Tibial artery (tissue), 4 donors: ENCODE measurements at places on chromosomes 4 and X.

DNA sequence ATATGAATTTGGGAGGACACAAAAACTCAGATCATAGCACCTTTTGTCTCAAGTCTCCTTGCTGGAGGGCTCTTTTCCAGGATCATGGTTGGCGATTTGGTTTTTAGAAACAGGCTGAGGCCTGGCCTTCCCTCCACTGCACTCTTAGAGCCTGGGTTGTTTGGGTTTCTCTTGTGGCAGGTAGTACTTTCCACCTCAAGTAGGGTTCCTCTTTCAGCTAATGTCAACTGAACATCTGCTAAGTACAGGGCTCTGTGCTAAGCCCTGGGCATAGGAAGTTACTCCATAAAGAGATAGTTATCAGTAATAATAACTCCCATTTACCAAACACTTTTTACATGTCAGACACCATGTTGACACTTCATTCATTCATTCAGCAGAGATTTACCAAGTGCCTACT lies 28.2 kb upstream of the APLN start:
- H3K27me3 ChIP-seq = no peaks in the 10 kb centered on the region
- no peaks in the 10 kb centered on the region for H3K4me1 ChIP-seq
- no peak for DNase-seq
- H3K4me3 ChIP-seq = no peak overlapping the region

GRCh38 chr4:85659610-85660218 lies 184.8 kb downstream of the ARHGAP24 start:
- no peak for DNase-seq
- no peaks in the 10 kb centered on the region for H3K27me3 ChIP-seq
- H3K27ac ChIP-seq = no peak overlapping the region

GRCh38 chrX:5965406-5965805 lies 263.3 kb downstream of the NLGN4X start:
- H3K27ac ChIP-seq = no peak overlapping the region
- H3K36me3 ChIP-seq = no peaks in the 10 kb centered on the region
- no peak for DNase-seq
- H3K27me3 ChIP-seq = no peaks in the 10 kb centered on the region
- H3K4me3 ChIP-seq = no peak overlapping the region

- no peak overlapping the region for H3K4me3 ChIP-seq
- H3K27me3 ChIP-seq = no peaks in the 10 kb centered on the region
- no peaks in the 10 kb centered on the region for H3K4me1 ChIP-seq
These were observed 105.5 kb downstream of the HDAC8 start for GRCh38 chrX:72467135-72467534.

- no peaks in the 10 kb centered on the region for H3K36me3 ChIP-seq
- H3K4me3 ChIP-seq = no peak overlapping the region
- DNase-seq = no peak
- no peaks in the 10 kb centered on the region for H3K27me3 ChIP-seq
- no peaks in the 10 kb centered on the region for H3K4me1 ChIP-seq
- H3K27ac ChIP-seq = no peak overlapping the region
These were observed 65.0 kb downstream of the PHEX start for GRCh38 chrX:22097012-22097694.

GRCh38 chr4:127822430-127822829 lies 40.3 kb downstream of the HSPA4L start:
- no peak overlapping the region for H3K27ac ChIP-seq
- H3K36me3 ChIP-seq = peaks cover 15% of the 10 kb centered on the region
- no peaks in the 10 kb centered on the region for H3K27me3 ChIP-seq
- no peaks in the 10 kb centered on the region for H3K4me1 ChIP-seq
- no peak overlapping the region for H3K4me3 ChIP-seq

DNA sequence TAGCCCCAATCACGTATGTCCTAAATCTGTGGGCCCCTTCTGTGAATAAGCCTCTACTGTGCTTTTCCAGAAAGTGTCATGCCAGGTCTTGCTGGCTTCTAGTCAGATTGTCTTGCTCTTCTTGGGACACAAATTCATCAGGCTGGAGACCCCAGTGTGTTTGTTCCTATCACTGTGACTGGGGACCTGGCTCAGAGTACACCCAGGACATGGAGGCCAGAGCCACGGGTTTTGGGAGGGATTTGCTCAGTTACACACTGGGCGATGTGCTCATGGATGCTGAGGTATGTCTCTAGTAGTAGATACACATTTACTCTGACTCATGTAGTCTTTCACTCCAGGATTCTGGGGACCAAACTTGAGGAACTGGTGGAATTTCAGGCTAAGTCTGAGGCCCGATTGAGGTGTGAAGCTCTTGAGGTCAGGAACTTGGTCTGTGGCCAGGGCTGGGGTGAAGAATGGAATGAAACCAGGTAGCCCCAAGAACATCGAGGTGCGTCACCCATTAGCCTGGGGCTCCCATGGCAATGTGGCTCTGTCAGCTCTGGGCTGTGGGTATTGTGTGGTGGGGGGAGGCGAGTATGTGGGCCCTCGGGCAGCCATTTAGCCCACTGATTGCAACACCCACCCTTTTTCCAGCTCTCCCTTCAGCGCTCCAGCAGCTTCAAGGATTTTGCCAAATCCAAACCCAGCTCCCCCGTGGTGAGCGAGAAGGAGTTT lies 7.7 kb downstream of the SASH3 start:
- H3K4me1 ChIP-seq = no peaks in the 10 kb centered on the region
- DNase-seq = no peak
- H3K4me3 ChIP-seq = no peak overlapping the region
- H3K27ac ChIP-seq = no peak overlapping the region

DNA sequence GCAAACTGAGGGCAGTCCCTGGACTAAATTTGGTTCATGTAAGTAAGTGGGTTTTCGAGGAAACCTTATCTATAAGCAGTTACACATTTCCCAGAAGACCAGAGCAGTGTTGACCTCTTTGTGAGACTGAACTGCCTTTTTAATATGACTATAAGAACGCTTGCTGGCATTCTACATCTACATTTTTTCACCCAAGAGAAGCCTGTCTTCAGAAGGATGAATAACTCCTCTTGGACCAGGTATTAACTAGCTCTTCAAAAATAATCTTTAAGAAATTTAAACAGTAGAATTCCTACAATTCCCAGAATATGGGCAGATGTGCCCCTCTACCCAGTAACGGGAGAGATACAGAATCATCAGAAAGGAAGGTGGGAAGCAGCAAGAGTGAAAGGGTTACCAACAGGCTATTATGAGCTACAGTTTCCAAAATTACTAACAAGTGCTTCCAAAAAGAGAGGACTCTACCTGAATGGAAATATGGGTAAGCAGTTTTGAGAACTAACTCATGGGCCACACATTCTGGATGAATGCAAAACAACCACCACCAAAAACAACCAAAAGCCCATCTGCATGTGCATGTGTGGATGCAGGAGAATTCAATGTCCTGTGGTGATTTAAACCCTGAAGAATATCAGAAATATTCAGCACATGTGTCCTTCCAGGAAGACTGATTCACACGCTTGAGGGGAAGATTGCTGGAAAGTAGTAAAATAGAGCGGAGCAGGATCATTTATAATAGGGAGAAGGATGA lies 17.4 kb downstream of the BBS12 start:
- no peaks in the 10 kb centered on the region for H3K27me3 ChIP-seq
- H3K36me3 ChIP-seq = no peaks in the 10 kb centered on the region
- H3K27ac ChIP-seq = no peak overlapping the region
- DNase-seq = no peak
- H3K4me3 ChIP-seq = no peak overlapping the region

- no peaks in the 10 kb centered on the region for H3K27me3 ChIP-seq
- no peak for DNase-seq
- H3K4me1 ChIP-seq = no peaks in the 10 kb centered on the region
- H3K4me3 ChIP-seq = no peak overlapping the region
These were observed 67.3 kb upstream of the RAPGEF2 start for GRCh38 chr4:159035570-159035969.

DNA sequence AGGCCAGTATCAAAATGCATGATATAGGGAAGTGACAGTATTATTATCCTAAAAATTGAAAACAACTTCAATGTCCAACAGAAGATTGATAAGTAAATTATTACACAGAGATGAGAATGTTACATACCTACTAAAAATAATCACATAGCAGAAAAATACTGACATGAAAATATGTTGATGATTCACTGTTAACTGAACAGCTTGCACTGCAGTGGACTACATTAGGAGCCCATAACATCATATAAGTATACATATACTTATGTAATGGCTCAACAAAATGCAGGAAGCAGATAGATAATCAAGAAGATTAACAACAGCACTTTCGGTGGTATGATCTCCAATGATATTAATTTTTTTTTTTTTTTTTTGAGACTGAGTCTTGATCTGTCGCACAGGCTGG lies 7.1 kb downstream of the CLOCK start:
- no peak overlapping the region for H3K4me3 ChIP-seq
- no peaks in the 10 kb centered on the region for H3K36me3 ChIP-seq
- peaks cover 2% of the 10 kb centered on the region for H3K4me1 ChIP-seq
- no peak for DNase-seq

GRCh38 chr4:116016201-116016600 lies 902.8 kb upstream of the NDST4 start:
- H3K36me3 ChIP-seq = no peaks in the 10 kb centered on the region
- H3K4me1 ChIP-seq = no peaks in the 10 kb centered on the region
- DNase-seq = no peak
- no peaks in the 10 kb centered on the region for H3K27me3 ChIP-seq

GRCh38 chrX:72475338-72475737 lies 97.3 kb downstream of the HDAC8 start:
- H3K27me3 ChIP-seq = no peaks in the 10 kb centered on the region
- no peak for DNase-seq
- no peak overlapping the region for H3K4me3 ChIP-seq
- H3K27ac ChIP-seq = no peak overlapping the region

DNA sequence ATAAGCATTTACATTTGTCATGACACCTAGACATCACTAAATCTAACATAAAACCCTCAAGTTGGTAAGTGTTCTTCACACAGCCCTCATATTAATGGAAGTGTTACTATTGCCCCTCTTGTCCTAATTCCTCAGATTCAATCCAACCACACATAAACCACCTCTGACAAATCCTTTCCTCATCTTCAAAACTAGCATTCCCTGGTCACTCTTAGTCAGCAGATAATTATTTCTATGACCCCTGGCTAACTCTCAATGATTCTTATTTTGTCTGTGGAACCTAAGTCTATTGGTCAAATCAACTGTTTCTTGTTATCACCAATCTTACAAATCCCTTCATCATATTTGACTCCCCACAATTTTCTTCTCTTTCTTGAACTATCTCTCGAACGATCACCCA lies 168.6 kb downstream of the PPP3CA start:
- peaks cover 9% of the 10 kb centered on the region for H3K36me3 ChIP-seq
- no peak overlapping the region for H3K4me3 ChIP-seq
- H3K27ac ChIP-seq = no peak overlapping the region
- DNase-seq = no peak
- H3K27me3 ChIP-seq = no peaks in the 10 kb centered on the region

GRCh38 chr4:140744421-140744820 lies 11.8 kb downstream of the TBC1D9 start:
- H3K27ac ChIP-seq = no peak overlapping the region
- DNase-seq = no peak
- no peaks in the 10 kb centered on the region for H3K27me3 ChIP-seq
- H3K36me3 ChIP-seq = no peaks in the 10 kb centered on the region
- no peak overlapping the region for H3K4me3 ChIP-seq

GRCh38 chr4:155319516-155319915 lies 57.2 kb downstream of the MAP9 start:
- DNase-seq = no peak
- no peak overlapping the region for H3K27ac ChIP-seq
- H3K27me3 ChIP-seq = no peaks in the 10 kb centered on the region
- no peaks in the 10 kb centered on the region for H3K4me1 ChIP-seq
- H3K36me3 ChIP-seq = no peaks in the 10 kb centered on the region

- H3K27me3 ChIP-seq = no peaks in the 10 kb centered on the region
- H3K4me1 ChIP-seq = peaks cover 4% of the 10 kb centered on the region
- no peaks in the 10 kb centered on the region for H3K36me3 ChIP-seq
- H3K27ac ChIP-seq = no peak overlapping the region
- H3K4me3 ChIP-seq = no peak overlapping the region
These were observed 2.7 kb upstream of the TSPAN7 start for GRCh38 chrX:38558686-38559085.

GRCh38 chr4:186481998-186482790 lies 73.2 kb downstream of the MTNR1A start:
- H3K27ac ChIP-seq = no peak overlapping the region
- DNase-seq = no peak
- no peaks in the 10 kb centered on the region for H3K27me3 ChIP-seq
- no peak overlapping the region for H3K4me3 ChIP-seq
- H3K4me1 ChIP-seq = peaks cover 14% of the 10 kb centered on the region

- DNase-seq = no peak
- no peak overlapping the region for H3K27ac ChIP-seq
- H3K4me1 ChIP-seq = no peaks in the 10 kb centered on the region
- no peaks in the 10 kb centered on the region for H3K36me3 ChIP-seq
These were observed 47.5 kb upstream of the SPANXN4 start for GRCh38 chrX:142978130-142978684.

- H3K27ac ChIP-seq = no peak overlapping the region
- H3K36me3 ChIP-seq = no peaks in the 10 kb centered on the region
- DNase-seq = no peak
- H3K4me3 ChIP-seq = no peak overlapping the region
- peaks cover 13% of the 10 kb centered on the region for H3K4me1 ChIP-seq
These were observed 27.4 kb upstream of the CAMK2D start for GRCh38 chr4:113788888-113789287.

- H3K4me1 ChIP-seq = no peaks in the 10 kb centered on the region
- no peak overlapping the region for H3K27ac ChIP-seq
- H3K4me3 ChIP-seq = no peak overlapping the region
- no peaks in the 10 kb centered on the region for H3K36me3 ChIP-seq
- H3K27me3 ChIP-seq = no peaks in the 10 kb centered on the region
These were observed 40.1 kb upstream of the PASD1 start for GRCh38 chrX:151523351-151523750.

GRCh38 chr4:122873146-122873545 lies 46.5 kb downstream of the FGF2 start:
- H3K27me3 ChIP-seq = no peaks in the 10 kb centered on the region
- peaks cover 13% of the 10 kb centered on the region for H3K36me3 ChIP-seq
- H3K4me1 ChIP-seq = peaks cover 7% of the 10 kb centered on the region
- H3K27ac ChIP-seq = no peak overlapping the region
- no peak for DNase-seq
- H3K4me3 ChIP-seq = no peak overlapping the region

DNA sequence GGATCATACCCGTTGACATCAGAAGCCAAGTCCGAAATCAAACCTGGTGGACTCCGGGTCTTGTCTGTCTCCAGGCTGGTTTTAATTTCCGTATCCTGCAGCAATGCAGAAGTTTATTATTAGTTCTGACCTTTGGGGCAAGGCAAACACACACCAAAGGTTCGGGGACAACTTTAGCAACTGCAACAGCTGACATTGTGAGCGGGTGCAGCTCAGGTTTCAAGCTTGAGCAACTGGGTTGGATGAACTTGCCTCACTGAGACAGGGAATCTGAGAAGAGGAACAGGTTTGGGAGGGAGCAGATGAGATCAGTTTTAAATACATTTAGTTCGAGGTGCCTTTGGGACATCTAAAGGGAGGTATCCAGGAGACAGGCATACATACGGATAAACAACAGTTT lies 110.7 kb downstream of the GNL3L start:
- H3K27ac ChIP-seq = peak overlapping the region; percentile 84
- H3K27me3 ChIP-seq = no peaks in the 10 kb centered on the region
- no peak overlapping the region for H3K4me3 ChIP-seq
- DNase-seq = no peak
